Fibroblast of skin of left biceps (primary cell): ENCODE measurements at places on chromosomes 4 and X.

DNA sequence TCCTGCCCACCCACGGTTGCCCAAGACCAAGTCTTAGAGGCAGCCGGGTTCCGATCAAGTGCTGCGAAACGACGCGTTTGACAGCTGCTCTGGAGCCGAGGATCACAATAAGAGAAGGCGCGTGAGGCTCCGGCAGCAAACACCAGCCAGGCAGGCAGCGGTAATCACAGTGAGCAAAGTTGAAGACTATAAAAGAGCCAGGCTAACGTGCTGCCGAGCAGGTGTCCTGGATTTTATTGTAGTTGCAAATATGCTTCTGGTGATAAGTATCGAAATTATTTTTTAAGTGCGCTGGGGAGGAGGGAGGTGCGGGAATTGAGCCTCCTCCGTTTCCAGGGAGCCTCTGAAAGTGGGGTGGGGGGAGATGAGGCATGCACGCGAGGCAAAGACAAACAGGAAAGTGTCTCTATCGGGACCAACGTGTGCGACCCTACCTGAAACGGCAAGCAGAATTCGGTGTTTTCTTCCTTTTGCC, 590 bp downstream of the GABRA2 start:
- no peak for DNase-seq

GRCh38 chr4:77044461-77045150, 31.2 kb downstream of the CCNI start:
- DNase-seq = no peak

DNA sequence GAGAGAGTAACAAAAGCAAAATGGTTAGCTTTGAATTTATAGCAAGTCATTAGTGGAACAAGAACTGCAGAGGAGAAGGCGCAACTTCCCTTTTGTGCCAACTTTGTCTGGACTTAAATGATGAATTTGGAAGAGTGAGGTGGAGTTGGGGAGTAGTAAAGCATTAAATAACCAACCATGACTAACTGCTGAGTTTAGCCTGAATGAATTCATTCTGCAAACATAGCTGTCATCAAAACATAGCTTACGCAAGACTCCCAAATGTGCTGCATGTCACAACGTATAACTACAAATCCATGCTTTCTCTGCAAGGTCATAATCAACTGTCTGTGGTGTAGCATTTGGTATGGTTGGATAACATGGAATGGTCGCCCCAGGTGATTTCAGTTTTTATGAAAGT, 75.9 kb upstream of the RPL34 start:
- DNase-seq = peak; percentile 40

DNA sequence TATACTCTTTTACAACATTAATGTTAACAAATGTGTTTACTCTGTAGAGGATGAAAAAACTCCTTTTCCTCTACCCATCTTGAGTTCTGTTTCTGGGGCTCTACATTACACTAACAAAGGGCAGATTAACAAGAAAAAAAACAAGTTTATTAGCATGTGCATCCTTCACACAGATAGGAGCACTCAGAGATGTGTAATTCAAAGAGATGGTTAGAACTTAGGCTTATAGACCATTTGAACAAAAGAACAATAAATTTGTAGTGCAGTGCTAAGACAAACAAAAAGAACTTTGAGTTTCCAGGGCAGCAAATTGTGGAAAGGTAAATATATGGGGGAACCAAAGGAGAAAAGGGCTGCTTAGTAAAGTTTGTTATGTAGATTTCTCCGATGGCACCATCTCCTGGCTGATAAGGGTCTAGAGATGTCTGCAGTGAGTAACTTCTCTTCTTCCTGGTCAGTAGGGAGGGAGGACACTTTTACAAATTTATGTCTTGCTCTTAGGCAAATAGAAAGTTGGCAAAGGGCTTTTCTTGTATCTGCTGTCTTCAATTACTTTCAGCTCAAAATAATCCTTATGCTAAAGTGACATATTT, 1249.9 kb upstream of the TENM3 start:
- no peak for DNase-seq

DNA sequence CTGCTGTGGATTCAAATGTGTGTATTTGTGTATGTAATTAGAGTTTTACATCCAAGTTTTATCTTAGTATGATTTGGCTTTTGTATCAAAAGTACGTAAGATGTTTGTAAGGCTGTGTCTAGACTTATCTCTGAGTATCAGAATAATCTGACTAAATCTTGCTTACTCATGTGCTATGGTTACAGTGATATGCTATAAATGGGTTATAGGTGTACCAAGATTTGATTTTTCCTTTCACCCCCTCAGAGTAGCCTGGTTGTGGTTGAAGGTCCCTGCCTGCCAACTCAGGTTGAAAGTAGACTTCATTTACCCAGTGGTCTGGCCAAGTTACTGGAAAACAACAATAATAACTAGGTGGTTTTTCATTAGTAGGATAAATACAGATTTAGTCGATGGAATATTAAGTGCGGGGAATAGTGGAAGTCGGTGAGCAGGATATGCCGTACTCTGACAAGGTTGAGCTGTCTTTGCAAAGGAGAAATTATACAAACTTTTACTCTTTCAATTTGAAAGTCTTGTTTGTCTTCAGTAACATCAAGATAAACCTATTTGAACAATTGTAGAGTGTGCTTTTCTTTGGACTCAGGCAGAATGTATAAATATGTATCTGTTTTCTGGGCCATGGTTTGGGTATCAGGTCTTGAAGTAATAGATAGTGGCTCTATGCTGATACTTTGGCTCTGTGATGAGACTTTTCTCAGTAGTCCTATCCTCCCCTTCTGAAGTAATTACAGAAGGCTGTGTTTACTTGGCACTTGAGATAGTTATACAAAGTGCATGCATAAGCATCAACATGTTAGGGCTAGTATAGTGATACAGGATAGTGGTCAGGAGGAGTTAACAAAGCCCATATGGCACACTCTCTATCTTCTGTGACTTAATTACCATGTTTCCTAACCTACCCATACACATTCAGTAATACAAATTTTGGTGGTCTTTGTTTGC, 23.7 kb downstream of the BMP2K start:
- DNase-seq = no peak

GRCh38 chrX:140744085-140744484, 34.5 kb downstream of the LINC00632 start:
- DNase-seq = no peak

DNA sequence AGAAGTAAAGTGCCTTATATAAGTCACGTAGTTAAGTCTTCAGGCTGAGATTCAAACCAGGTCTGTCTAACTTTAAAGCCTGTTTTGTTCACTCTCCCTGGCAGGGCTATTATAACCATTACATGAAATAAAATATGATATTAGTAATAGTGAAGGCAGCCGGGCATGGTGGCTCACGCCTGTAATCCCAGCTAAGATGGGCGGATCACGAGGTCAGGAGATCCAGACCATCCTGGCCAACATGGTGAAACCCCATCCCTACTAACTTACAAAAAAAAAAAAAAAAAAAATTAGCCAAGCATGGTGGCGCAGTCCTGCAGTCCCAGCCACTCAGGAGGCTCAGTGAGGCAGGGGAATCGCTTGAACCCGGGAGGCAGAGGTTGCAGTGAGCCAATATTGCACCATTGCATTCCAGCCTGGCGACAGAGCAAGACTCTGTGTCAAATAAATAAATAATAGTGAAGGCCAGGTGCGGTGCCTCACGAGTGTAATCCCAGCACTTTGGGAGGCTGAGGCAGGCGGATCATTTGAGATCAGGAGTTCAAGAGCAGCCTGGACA, 22.1 kb upstream of the SOWAHD start:
- DNase-seq = no peak
